ENCODE measurements at places on chromosomes 1 and 21. TPM values are rescaled to one million over a fixed set of nuclear protein-coding genes. Genes with fewer than 3 reads are reported as not detected.

The HPCA gene
- 0.48 TPM for polyA plus RNA-seq

The ZSWIM5 gene
- polyA plus RNA-seq: 6.8 TPM

The SPATA45 gene
- 0.92 TPM for polyA plus RNA-seq

The GPR89B gene
- polyA plus RNA-seq: 53.7 TPM

The LRRC71 gene
- polyA plus RNA-seq: 0.33 TPM

The LCE2B gene
- polyA plus RNA-seq: not detected

The HSD3B2 gene
- polyA plus RNA-seq: 2.3 TPM

The RPTN gene
- not detected for polyA plus RNA-seq
